GDM1 (cell line): ENCODE measurements at places on chromosomes 12 and 14.
A peak's percentile ranks its signal among the peaks of the same experiment; 100 is the strongest.

DNA sequence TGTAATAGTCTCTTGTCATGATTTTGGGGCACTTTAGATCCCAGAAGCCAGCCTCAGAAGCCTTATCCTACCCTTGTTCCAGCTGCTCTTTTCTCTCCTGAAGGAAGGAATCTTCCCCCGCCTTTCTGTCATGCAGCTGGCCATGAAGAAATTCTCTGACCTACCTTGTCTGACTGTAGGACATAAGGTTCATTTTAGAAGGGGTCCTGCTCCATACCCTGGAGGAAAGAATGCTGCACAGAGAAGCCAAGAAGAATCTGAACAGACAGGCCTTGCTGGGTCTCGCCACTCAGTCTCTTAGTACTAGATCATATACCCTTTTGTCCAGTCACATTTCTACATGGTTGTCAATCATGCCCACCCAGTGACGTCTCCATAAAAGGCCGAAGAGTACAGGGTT is 6.2 kb upstream of the TMCC3 start:
- no peak for DNase-seq

DNA sequence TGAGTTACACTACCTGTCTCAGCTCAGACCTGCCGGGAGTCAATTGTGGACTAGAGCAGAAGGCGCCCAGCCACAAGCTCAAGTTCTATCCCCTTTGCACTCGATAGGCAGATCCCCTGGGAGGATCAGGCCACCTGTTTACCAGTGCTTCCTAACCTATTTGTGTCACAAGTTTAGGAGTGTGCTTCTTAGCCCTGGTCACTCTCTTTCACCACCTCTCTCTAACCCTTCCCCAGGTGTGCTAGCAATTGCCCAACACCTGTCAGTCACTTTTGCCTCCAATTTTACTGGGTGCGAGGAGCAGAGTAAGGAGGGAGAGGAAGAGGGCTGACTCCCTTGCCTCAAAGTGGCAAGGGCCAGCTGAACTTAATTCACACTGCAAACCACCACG is 745 bp upstream of the NAA30 start:
- no peak for DNase-seq

- DNase-seq: no peak
These were observed 92.4 kb downstream of the TMTC1 start for GRCh38 chr12:29691161-29691854.

DNA sequence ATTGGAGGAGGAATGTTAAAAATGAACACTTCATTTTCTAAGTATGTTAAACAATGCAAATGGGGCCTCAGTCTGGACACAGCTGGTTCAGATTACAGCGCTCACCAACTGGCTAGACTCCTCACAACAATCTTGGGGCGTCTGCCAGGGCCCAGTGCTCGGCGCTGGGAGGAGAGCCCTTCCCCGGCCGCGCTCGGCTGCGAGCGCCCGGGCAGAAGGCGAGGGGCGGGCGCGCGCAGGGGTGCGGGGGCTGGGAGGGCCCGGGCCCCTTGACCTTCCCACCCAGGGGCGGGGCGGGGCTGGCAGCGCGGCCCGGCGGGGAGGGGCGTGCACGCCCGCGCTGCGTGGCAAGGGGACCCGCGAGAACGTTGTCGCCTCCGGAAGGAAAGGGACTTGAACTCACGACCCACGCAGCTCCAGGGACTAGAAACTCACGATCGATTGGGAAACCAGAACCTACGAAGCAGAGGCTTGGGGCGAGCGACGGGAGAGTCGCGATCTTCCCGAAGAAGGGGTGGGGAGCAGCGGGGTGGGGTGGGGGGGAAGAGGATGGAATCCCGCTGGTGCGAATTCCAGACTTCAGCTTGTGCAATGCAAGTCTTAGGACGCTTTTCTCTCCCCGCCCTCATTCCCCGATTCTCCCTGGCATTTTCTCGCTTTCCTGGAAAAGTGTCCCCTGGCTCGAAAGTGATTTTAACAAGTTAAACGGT is at the start of gene FBLN5:
Gene FBLN5, minus strand, starts transcription at position 220 of the 710 bp plus-strand sequence. CDS start 465 bp downstream, outside the sequence.
- DNase-seq: no peak

DNA sequence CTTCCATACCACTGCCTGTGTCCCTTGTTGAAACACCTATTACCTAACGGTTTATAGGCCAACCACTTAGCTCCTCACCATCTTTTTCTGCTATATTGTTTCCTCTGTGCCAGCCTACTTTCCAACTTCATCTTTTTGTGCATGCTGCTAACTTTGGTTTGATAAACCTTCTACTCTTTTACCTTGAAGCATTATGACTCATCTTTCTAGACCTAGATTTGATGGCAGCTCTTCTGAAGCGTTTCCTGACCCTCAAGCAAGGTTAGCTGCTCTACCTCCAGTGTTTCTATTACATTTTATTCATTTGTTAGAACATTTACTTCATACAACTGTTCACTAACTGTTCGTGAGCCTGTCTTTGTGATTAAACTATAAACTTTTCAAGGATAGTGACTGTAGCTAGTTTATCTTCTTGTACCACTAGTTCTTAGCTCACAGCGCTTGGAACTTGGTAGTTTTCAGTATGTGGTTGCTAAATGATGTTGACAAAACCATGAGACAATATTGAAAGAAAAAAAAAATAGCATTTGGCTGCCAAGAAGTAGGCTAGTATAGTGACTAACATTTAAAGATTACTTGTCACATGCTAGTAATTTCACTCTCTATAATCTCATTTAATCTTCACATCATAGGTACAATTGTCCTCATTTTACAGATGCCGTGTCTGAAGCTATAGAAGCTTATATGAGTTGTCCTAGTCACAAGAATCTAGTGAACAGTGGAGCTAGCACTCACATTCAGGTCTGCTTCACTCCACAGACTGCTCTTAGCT is 79.5 kb downstream of the APAF1 start:
- no peak for DNase-seq

DNA sequence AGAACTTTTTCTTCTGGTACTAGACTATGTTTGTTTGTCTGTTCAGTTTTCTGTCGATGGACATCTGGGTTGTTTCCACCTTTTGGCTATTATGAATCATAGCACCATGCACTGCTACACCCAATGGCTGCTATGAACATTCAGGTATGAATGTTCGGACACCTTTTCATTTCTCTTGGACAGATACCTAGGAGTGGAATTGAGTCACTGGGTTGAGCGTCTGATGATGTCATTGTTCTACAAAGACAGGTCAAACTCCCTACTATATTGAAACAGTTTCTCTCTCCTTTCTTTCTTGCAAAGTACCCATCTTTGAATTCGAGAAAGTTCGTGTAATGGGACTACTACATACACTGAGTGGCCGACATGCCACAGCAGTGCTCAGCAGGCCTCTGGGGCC is 44.7 kb downstream of the KCTD10 start:
- DNase-seq: no peak

GRCh38 chr12:80353254-80353653 is 90.8 kb upstream of the PTPRQ start:
- DNase-seq: no peak

GRCh38 chr12:14975457-14975856 is 2.6 kb downstream of the PDE6H start:
- DNase-seq: no peak

- DNase-seq: no peak
These were observed 86.6 kb downstream of the MIA2 start for GRCh38 chr14:39320318-39320717.

GRCh38 chr14:99597911-99598600 is 6.0 kb downstream of the CCDC85C start:
- no peak for DNase-seq

DNA sequence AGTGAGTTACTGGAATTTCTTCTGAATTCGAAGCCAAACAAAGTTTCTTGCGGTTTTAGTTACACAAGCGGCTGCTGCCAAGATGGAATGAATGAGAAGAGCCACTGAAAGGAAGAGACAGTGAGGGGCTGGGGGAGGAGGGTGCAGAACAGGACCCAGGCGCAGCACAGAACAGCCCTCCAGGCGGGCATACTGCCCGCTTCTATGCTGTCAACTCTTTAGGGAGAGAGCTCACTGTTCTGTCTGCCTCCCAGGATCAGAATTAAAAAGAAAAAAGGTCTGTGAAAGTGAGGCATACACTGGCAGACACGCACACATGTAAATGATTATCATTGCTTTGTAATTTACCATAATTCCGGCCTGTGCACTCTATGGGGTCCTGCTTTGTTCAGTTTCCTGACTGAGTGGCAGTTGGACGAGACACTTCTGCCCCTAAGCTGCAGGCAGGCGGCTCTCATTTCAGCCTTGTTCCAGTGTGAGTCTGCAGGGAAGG is 231.6 kb downstream of the CACNA1C start:
- DNase-seq: no peak

DNA sequence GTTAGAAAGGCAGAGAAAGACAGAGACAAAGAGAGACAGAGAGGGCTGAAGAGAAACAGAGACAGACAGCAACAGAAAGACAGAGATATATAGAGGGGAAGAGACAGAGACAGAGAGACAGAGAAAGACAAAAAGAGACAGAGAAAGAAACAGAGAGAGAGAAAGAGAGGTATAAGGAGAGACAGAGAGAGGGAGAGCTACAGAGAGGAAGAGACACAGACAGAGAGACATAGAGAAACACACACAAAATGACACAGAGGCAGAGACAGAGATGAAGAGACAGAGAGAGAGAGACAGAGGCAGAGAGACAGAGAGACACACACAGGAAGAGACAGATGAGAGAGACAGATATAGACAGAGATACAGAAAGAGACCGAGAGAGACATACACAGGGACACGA is 168.6 kb downstream of the TMEM121 start:
- DNase-seq: no peak

DNA sequence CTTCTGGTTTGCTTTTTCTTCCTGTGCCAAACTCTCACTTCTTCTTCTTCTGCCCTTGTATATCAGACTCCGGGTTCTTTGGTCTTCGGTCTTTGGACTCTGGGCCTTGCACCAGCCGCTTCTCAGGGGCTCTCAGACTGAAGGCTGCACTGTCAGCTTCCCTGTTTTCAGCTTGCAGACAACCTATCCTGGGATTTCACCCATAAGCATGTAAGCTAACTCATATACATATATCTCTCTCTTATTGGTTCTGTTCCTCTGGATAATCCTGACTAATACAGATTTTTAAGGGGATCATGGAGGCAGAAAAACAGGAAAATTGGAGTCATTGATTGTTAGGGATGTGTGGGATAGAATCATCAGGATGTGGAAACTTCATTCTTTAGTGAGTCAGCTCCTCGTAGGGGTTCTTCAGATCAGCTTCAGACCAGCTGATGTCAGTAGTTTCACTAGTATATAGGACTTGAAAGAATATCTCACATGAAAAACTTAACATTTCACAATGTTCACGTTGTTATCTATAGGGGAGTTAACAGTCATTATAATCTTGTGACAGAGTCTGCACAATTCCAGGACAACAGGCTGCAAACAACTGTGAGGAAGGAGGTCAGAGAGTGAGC is 102.9 kb downstream of the RASSF9 start:
- no peak for DNase-seq

- no peak for DNase-seq
These were observed 1122.1 kb upstream of the SEL1L start for GRCh38 chr14:82655770-82656169.

GRCh38 chr12:70719672-70720420 is 82.6 kb upstream of the PTPRB start:
- DNase-seq: peak; percentile 48

DNA sequence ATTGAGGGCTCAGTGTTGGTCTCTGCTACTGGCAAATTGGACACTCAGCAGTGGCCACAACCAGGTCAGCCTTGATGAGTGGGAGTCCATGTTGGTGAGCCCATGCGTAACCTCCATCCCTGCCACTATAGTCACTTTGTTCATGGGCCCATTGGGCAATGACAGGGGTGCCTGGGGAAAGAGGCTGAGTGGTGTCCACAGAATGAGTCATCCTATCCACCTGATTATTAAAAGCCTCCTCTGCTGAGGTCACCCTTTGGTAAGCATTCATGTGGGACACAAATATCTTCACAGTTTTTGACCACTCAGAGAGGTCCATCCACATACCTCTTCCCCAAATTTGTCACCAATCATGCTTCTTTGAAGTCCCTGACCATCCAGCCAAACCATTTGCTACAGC is 50.0 kb downstream of the FIGNL2 start:
- DNase-seq: no peak

GRCh38 chr14:69615121-69615495 is 3.7 kb downstream of the SUSD6 start:
- no peak for DNase-seq
